Activated CD8-positive, alpha-beta T cell treated with anti-CD3 and anti-CD28 coated beads for 36 hours (primary cell): ENCODE measurements at places on chromosomes 7 and 10.

DNA sequence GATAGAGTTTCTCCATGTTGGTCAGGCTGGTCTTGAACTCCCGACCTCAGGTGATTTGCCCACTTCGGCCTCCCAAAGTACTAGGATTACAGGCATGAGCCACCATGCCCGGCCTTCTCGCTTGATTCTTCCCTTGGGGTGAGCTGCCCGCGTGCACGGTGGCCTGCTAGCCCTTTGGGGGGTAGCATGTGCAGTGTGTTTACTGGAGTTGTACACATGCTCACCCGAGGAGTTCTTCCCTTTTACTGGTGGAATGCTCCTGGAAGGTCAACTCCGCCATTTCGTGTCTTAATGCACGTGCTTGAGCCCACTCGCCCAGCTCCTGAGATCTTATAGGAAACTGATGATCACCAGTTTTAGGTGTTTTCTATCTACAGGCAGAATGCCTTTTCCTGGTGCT, 17.0 kb upstream of the ADAMTS14 start:
- no peak for DNase-seq

- DNase-seq: peak; percentile 76
Measured at GRCh38 chr10:128063736-128064107, 62.5 kb downstream of the MKI67 start.

GRCh38 chr7:117873310-117874190, at the start of gene CTTNBP2:
CTTNBP2 (minus strand) TSS chr7:117873441; CDS start chr7:117873415, 26 bp downstream.
- DNase-seq: no peak

- no peak for DNase-seq
Measured at GRCh38 chr10:128400564-128400963, 274.3 kb upstream of the MKI67 start.

DNA sequence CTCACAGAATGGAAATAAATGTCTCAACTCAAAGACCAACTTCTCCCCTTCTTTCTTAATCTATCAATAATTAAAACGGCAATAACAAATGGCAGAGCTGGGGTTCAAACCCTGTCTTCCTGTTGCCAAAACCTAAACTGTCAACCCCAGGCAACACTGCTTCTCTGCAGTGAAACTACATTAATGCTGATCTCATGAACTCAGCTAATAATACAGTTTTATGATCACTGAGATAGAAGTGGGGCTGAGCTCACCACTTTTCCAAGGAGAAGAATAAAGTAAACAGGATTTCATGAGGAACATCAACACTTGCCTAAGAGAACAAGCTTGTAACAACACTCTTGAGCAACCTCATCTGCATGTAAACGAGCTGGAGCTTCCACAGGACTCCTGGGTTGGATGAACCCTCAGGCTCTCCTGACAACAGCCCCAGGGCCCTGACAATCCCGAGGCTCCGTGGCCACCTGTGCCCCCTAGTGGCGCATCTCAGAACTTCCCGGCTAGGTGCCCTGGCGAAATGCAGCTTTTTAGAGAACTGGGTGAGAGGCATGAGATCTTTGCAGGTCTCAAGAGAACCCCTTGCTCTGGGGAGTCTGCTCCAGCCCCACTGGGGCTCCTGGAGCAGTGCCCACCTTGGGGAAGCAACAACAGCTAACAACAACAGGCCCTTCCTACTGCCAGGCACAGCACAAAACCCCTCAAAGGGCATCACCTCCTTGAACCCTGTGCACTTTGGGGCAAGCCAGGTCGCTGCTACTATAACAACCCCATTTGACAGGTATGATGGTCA, 169.3 kb downstream of the SH3PXD2A start:
- peak; percentile 84 for DNase-seq

GRCh38 chr10:37860494-37861190, 3.2 kb upstream of the ZNF248 start:
- DNase-seq: no peak

- no peak for DNase-seq
Measured at GRCh38 chr10:89921403-89921802, 220.0 kb downstream of the KIF20B start.

- DNase-seq: no peak
Measured at GRCh38 chr10:73887294-73888039, 13.1 kb upstream of the CAMK2G start.

GRCh38 chr10:44102726-44103255, 282.1 kb downstream of the CXCL12 start:
- DNase-seq: no peak

- no peak for DNase-seq
Measured at GRCh38 chr7:71645836-71646235, 513.9 kb downstream of the GALNT17 start.

GRCh38 chr10:75229971-75230370, 5.8 kb downstream of the COMTD1 start:
- DNase-seq: no peak

- no peak for DNase-seq
Measured at GRCh38 chr10:68561865-68562649, 1.9 kb downstream of the TET1 start.

- no peak for DNase-seq
Measured at GRCh38 chr7:151505433-151505832, 14.3 kb downstream of the RHEB start.

DNA sequence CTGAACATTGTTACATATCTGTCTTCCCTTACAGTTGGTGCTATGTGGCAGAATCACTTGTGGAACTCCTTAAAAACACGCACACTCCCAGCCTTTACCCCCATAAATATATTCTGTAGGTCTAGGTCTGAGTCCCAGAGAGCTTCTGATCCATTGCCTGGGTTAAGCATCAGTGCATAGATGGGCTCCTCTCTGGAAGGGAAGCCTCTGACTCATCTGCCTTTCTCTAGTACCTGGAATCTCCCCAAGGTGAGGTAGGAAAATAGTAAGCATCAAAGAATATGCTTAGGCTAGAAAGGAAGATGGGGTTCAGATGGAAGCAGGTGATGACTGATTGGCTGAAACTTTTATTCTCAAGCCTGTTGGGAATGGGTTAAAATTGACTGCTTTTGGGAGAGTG, 26.1 kb downstream of the PROSER2 start:
- DNase-seq: no peak

DNA sequence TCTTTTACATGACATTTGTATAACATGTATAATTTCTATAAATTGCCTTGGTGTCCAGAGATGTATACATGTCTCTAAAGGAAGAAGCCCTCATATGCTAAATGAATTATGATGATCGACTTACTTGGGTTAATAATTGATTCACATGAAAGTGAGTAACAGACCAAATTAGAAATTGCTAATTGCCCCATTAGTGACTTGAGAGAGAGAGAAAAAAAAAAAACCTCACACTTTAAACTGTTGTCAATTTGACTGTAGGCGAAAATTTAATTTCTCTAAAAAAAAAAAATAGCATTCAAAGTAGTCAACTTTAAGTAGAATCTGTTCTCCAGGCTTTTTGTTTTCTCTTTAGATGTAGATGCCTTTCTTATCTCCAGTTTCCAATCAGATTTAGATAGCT, 383.3 kb downstream of the SH2D4B start:
- no peak for DNase-seq

DNA sequence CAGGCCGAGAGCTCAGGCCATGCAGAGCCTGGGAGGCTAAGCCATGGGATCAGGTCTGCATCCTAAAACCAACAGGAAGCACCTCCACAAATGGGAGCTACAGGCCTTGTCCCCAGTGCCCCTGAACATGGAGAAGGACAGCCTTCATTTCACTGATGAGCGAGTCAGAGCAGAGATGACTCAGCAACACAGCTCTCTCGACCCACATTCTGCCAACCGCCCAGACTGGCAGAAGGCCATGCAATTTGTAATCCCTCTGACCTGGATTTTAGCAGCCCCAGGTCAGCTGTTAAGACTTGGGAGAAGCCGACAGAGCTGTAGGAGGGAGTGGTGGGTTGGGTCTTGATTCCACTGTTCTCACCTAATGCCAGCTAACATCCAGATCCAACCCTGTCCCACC, 25.5 kb downstream of the VOPP1 start:
- DNase-seq: peak; percentile 67

DNA sequence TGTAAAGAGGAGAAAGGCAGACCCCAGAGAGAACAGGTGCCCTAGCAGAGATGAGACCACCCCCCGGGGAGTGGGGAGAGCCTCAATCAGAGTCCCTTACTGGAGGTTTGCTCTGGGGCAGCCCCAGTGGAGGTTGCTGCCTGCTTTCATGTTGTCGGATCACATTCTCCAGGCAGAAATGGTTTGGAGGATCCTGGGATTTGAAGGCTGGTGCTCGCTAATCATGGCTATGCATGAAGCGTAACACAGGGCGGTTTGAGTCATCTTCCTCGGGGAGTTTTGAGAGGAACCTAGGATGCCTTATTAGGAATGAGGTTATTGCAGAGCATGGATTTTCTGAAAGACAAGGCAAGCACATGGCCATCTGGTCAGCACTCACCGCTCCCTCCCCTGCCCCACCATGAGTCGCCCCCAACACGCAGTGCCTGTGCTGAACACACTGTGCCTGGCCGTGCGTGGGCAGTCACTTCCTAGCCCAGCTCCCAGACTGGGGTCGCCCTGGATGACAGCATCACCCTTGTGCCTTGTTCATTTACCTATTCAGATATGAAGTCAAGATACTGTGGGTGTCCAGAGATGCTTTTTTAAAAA, 319.9 kb downstream of the DPP6 start:
- no peak for DNase-seq
